ENCODE measurements at places on chromosomes 6 and 20.

GRCh38 chr6:9841886-9842725 is 572.8 kb downstream of the TFAP2A start:
- no peak for DNase-seq

DNA sequence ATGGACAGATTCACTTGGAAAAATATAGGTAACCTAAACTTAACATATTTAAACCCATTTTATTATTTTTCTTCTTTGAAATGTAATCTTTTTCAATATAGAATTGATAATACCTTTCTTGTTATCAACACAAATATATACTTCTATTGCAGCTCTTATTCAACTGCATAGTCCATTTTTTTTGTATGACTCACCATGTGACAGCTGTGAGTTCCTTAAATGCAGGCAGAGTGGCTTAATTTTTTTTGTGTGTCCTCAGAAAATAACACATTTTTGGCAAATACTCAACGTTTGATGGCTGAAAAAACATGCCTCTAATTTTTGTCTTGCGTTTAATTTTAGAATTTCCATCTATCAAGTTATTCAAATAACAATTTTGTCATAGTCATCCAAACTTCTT is 454.8 kb downstream of the PHF3 start:
- DNase-seq = no peak

DNA sequence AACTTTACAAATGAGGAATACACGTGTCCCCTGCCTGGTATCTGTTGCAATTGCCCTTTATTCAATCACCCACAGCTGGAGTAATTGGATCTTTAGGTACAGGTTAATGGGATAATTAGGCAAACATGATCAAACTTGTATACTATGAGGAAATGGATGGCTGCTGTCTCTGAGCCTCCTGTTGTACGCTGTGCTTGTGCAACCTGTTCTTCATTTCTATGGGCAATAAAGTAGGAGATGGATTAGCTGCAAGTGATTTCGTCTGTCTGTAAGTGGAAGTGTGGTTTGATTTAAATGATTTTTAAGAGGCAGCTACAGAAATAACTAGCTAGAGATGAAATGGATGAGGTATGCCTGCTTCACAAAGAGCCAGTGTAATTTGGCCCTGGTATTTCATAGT is 474.1 kb downstream of the RNF144B start:
- DNase-seq = no peak

DNA sequence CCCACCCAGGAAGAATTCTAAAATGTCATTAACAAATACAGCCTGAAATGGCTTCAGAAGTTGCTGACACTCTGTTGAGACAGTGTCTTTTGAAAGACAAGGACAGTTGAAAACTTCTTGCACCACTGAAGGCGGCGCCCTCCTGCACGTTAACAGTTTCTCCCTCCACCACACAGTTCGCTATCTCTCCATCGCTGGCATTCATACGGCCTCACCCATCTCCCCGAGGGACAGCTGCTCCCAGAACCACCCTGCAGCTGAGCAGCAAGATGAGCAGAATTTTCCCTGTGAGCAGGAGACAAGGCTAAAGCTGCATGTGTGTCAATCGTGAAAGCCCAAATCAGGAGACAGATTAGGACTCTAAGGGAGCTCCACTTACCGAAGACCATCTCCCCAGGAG is 113.3 kb downstream of the LY86 start:
- DNase-seq = no peak

DNA sequence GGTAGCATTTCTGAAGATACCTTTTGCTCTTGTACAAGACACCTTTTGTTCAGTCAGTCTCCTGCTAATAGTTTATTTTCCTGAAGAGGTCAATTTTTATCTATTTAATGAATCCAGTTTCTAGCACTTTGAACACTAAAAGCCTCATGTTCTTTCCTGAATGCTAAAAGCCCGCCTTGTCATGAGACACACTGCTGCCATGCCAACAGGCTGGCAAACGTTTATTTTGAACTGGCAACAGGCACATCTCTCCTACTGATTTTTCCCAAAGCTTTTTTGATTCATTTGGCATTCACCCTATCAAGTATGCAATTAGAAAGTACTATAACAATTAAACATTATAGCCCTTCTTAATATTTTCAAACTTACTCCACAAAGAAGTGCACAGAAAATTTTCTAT is 421.2 kb upstream of the EYS start:
- DNase-seq = no peak

GRCh38 chr6:6971369-6971768 is 136.4 kb upstream of the RREB1 start:
- DNase-seq = no peak

GRCh38 chr6:143539106-143539505 is 27.6 kb upstream of the FUCA2 start:
- no peak for DNase-seq
